ENCODE measurements at places on chromosomes 7 and 10.
A peak's percentile ranks its signal among the peaks of the same experiment; 100 is the strongest.

GRCh38 chr7:77244222-77244934 is 44.8 kb upstream of the FGL2 start:
- DNase-seq = no peak

GRCh38 chr10:1412531-1413189 is 324.7 kb downstream of the ADARB2 start:
- DNase-seq = no peak

- no peak for DNase-seq
Observed at GRCh38 chr7:155145477-155146255, 75.5 kb downstream of the HTR5A start.

DNA sequence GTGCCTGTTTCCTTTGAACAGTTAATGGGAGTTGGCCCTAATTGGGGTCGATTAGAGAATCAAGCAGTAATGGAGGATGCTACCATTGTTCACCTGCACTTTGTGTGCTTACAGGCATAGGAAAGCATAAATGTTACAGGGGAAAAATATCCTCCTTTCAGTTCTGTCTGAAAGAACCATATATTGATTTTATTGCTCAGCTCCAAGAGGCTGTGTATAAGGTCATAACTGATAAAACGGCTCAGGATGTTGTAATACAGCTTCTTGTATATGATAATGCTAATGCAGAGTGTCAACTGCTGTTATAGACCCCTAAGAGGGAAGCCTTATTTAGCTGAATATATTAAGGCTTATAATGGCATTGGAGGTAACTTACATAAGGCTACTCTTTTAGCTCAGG is 32.9 kb upstream of the AKR1C2 start:
- DNase-seq = no peak

GRCh38 chr10:114713525-114714090 is 55.5 kb upstream of the ABLIM1 start:
- DNase-seq = no peak

DNA sequence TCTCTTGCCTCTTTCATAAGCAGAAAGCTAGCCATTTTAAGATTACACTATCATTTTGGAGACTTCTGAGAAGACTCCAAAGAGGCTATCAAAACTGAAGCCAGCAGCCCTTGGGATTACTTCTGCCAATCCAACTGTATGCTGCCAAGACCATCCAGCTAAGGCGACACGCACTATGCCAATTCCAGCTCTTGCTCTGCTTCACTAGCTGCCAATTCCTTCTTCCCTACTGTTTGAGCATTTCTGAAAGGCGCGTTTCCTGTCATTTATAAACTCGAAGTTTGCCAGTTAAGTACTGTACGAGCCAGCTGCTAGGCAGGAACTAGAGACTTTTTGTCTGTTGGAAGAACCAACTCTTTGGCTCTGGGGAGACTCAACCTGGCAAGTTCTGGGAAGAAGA is 36.5 kb downstream of the MALSU1 start:
- DNase-seq = no peak

GRCh38 chr7:127760436-127761031 is 108.5 kb downstream of the SND1 start:
- DNase-seq = no peak

- no peak for DNase-seq
Observed at GRCh38 chr7:41777894-41778596, 75.2 kb upstream of the INHBA start.

DNA sequence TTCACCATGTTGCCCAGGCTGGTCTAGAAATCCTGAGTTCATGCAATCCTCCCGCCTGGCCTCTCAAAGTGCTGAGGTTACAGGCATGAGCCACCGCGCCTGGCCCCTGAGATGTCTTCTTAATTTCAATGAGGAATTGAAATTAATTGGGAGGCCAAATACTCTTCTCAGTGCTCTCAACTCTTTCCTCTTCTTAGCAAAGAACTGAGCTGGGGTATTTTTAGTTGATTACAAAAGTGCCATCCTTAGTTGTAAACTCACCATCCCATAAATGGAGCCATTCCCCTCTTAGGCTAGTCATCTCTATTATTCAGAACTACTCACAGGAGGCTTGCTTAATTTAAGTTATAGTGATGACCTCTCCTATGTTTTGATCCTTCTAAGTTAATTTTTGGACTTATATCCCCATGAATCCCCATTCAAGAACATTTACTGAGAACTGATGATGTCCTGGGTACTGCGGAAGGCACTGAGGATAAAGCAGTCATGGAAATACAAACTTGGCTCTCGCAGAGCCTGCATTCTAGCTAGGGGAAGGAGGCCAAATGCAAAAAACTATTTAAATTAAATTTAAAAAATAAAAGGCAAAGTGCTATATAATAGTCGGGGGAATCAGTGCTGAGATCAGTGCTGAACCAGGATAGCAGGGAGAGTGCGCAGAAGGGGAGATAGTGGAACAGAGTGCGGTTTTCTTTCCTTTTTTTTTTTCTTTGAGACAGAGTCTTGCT is 145.3 kb downstream of the SFMBT2 start:
- no peak for DNase-seq

DNA sequence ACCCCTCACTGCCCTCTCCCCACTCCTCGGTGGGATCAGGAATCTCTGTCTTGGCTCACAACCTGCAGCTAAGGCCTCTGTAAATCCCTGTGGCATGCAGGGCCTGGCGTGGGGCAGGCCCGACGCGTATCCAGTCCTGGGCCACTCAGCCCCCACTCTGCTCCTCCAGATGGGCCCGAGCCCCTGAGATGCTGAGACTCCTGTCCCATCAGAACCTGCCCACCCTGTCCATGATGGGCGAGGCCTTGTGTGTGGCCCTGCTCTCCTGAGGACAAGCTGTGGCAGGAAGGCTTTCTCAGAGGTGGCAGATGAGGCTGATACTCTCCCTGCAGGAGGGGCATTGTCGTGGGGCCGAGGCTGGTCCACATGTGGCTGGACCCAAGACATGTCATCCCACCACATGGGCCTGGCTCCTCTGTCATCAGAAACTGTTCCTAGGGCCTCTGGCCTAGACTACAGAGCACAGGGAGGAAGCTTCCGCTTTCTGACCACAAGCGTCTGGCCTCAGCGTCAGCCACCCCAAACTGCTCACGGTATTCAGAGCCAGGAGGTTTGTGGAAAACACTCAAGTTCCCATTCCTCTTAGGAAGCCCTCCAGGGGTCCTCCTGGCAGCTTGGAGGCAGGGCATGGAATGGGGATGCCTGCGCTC is 6.0 kb downstream of the ALOX5 start:
- no peak for DNase-seq

- no peak for DNase-seq
Observed at GRCh38 chr7:151490456-151491105, 29.1 kb downstream of the RHEB start.

DNA sequence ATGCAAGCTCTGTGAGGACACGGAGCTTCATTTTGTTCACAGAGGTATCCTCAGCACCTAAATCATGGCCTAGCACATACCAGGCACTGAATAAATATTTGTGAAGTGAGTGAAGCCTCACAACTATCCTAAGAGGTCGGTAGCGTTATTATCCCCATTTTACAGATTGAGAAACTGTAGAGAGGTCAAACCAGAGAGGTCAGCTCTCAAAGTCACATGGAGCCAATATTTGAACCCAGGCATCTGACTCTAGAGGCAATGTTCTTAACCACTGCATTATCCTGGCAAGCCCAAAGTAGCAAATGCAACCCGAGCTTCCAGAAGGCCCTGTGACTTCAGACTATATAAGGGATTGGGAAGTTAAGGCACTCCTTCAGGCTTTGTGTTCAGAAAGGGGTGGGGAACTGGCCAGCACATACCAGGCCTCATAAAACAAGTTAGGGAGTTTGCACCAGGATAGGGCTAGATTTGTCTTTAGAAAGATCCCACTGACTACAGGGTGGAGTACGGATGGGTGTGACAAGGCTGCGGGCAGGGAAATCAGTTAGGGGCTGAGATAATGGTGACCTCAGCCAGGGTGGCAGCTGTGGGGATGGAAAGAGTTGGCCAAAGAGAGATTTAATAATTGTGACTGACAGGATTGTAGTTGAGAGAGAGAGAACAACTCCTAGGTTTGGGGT is 101.4 kb downstream of the TBXAS1 start:
- no peak for DNase-seq

- DNase-seq = no peak
Observed at GRCh38 chr7:84009051-84009450, 185.5 kb downstream of the SEMA3A start.

DNA sequence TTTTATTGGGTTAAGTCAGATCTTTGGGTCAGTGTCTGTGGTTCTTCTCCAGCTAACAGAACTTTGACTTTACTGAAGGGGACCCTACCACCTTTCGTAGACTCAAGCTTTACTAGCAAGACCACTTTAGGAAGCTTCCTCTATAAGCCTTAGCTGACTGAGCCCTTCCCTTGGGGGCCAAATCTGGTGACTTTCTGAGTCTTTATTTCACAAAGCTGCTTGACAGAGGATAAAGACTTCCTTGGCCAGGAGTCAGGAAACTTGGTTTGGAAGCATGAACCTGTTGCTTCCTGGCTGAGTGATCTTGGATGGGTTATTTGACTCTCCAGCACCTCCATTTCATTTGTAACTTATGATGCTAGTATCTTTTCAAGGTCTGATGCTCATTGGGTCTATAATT is 466.7 kb downstream of the TYW1 start:
- DNase-seq = no peak

DNA sequence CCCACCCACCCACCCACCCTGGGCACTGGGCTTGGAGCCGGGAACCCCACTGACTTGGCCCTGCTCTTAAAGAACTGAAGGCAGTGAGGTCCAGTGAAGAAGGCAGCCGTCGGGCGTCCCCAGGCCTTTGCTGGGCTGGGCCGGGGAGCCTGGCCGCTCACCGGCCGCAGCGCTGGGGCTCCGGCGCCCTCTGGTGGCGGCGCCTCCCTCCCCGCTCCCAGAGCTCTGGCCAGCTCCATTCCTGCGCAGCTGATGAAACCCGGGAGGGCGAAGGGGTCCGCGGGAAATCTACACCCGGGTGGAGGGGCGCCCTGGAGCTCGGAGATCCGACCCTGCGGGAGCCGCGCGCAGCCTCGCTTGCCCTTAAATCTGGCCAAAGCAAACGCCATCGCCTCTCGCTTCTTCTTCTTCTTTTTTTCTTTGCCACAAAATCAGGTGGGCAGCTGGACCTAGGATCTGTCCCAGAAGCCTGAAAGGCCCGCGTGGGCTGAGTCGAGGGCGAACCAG is 1.7 kb upstream of the CXCL12 start:
- no peak for DNase-seq

DNA sequence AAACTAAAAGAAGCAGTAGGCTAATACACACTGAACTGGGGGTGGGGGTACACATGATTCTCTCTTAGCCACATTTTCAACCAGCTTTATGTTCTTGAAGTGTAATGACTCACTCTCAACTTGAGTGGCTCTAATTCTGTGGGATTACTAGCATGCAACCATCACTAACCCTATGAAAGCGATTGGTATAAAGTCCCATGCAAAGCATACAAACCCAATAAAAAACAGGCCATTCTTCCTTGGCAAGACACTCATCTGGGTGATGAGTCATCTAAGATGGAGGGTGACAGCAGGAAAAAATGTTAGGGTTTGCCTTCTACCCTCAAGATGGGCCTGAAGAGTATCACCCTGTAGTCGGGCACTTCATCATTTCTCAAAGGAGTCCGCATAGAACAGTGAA is 14.9 kb upstream of the PON3 start:
- no peak for DNase-seq

DNA sequence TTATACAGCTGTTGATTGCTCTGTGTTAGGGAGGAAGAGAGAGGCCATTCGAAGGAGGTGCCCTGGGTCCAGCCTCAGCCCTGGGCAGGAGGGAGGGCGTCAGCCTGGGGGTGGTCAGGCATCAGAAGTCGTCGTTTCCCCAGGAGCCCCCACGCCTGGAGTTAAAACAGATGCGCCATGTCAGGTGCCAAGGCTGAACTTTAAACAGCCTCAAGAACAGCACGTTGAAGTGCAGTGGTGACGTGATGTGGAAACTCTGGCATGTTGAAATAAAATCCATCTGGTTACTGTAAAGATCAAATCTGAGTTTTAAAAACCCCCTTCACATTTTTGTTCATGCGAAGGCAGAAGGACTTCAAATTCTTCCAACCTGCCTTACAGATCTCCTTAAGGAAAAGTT is 128.4 kb upstream of the PPP2R2D start:
- DNase-seq = no peak

GRCh38 chr10:6721480-6721879 is 141.4 kb upstream of the PRKCQ start:
- DNase-seq = no peak

- no peak for DNase-seq
Observed at GRCh38 chr10:132446195-132446581, 49.2 kb downstream of the PWWP2B start.

GRCh38 chr7:84985073-84985784 is 201.6 kb downstream of the SEMA3D start:
- DNase-seq = no peak

DNA sequence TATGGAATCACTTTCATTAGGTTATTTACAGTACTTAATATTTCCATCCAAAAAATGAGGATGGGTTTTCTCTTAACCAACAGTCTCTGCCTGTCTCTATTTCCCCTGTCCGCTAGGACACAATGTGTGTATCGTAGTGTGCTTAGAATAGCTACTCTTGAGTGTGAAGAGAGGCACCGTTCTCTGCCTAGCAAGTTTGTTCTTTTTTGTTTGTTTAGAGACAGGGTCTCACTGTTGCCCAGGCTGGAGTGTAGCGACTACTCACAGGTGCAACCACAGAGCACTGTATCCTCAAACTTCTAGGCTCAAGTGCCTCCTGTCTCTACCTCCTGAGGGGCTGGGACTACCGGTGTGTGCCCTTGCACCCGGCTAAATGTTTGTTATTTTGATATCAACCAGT is 121.9 kb downstream of the ANK3 start:
- DNase-seq = no peak

- peak; percentile 10 for DNase-seq
Observed at GRCh38 chr7:95045236-95045923, 138.0 kb downstream of the PPP1R9A start.

DNA sequence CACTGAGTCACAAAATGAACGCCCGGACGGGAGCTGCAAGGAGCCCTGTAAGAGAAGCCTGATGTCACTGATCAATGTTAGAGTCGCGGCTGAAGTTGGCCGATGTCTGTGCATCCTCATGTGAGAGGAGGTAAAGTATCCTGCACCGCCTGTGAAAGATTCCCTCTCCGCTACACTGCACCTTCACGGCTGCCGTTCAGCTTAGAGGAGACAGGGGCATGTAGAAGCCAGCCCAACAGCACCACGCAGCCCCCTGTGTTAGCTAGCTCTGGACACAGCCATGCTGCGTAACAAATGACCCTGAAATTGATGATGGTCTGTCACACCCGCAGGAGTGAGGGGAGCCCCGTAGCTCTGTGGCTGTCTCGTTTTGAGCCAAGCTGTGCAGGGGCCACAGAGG is 81.5 kb upstream of the DIP2C start:
- DNase-seq = no peak

DNA sequence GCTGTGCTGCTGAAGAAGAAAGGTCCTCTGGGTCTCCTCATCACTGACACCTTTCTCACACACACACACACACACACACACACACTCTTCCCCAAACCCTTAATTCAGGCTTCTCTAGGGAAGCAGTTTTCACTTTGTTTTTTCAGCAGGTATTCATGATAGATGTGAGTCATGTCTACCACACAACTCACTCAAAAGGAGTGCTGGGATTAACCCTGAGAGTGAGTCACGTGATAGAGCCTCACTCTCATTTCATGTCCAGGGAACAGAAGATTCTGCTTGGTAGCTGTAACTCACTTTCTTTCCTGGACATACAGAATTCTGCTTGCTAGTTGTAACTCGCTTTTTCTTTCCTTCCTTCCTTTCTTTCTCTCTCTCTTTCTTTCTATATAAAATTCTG is 45.4 kb downstream of the VIM start:
- no peak for DNase-seq

- no peak for DNase-seq
Observed at GRCh38 chr7:69060516-69060915, 537.8 kb upstream of the AUTS2 start.

Data from SHP77 (cell line).